ENCODE measurements at places on chromosomes 3 and 15. TPM values are rescaled to one million over a fixed set of nuclear protein-coding genes. Genes with fewer than 3 reads are reported as not detected.

The CLRN1 gene
- not detected for total RNA-seq

The HRG gene
- not detected for total RNA-seq

The KBTBD12 gene
- 0.03 TPM for total RNA-seq

The PRTG gene
- 0.78 TPM for total RNA-seq

The GABRR3 gene
- total RNA-seq: not detected

The ASB14 gene
- not detected for total RNA-seq

The UBA7 gene
- total RNA-seq: 54.4 TPM

The ACKR2 gene
- 0.40 TPM for total RNA-seq

The SHC4 gene
- 3.9 TPM for total RNA-seq

The TMEM212 gene
- not detected for total RNA-seq

The MORC1 gene
- not detected for total RNA-seq

The FANCI gene
- 11.3 TPM for total RNA-seq

The NANOGP8 gene
- not detected for total RNA-seq

The GRAMD1C gene
- 4.2 TPM for total RNA-seq

The CMTM8 gene
- total RNA-seq: 0.78 TPM

The FANCD2OS gene
- total RNA-seq: not detected

The FBN1 gene
- 2,749 TPM for total RNA-seq

The NBEAL2 gene
- 8.0 TPM for total RNA-seq

The CHRM5 gene
- total RNA-seq: not detected

The DLL4 gene
- total RNA-seq: 0.07 TPM

The ZPLD1 gene
- total RNA-seq: 1.1 TPM

The RETNLB gene
- not detected for total RNA-seq

The NAALADL2 gene
- 13.9 TPM for total RNA-seq

The SNUPN gene
- 27.9 TPM for total RNA-seq

The C2CD4A gene
- 1.4 TPM for total RNA-seq

The AP3S2 gene
- total RNA-seq: 52.9 TPM

The LRRIQ4 gene
- 0.07 TPM for total RNA-seq

The SLC12A1 gene
- not detected for total RNA-seq

The HSPBAP1 gene
- 5.6 TPM for total RNA-seq

The NSUN3 gene
- 22.0 TPM for total RNA-seq

Data from smooth muscle cell of the pulmonary artery (primary cell).